ENCODE measurements at places on chromosomes 13 and 19.

- DNase-seq = no peak
Measured at GRCh38 chr13:32880636-32881035, 135.6 kb upstream of the KL start.

DNA sequence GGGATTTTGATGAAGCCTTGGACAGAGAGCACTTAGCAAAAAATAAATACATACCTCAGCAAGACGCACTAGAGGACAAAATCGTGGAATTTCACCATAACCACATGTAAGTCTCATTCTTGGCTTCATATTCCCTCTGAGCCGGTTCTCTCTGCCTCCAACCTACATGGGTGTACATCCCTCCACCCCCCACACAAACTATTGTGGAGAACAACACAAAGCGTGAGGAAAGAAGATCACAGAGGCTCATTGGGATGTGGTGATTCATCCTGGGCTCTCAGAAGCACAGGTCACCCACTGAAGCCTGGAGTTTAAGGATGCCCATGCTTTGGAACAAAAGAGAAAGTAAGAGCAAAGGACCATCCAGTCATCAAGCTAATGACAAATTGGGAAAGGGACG, 192.2 kb downstream of the STK24 start:
- DNase-seq = no peak

- no peak for DNase-seq
Measured at GRCh38 chr19:45164577-45165335, 4.0 kb upstream of the NKPD1 start.

GRCh38 chr13:58782736-58783135, 1151.2 kb downstream of the PCDH17 start:
- no peak for DNase-seq

GRCh38 chr19:54114340-54115108, 933 bp downstream of the TFPT start:
- no peak for DNase-seq

DNA sequence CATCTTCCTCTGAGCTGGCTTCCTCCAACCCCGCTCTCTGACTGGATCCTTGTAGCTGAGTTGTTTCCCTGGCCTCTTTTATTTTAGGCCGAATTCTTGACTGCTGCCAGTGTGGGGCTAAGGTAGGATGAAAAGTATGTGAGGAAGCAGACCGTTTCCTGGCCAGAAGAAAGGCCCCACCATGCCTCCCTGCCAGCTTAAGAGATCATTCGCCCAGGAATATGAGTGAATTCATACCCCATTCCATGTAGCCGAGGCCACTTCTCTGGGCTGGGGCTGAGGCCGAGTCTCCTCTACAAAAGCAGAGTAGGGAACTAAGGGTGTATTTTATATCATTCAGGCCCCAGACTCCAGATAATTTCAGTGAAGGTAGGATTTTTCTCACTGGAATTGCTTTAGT, 32.3 kb downstream of the NFIX start:
- no peak for DNase-seq

DNA sequence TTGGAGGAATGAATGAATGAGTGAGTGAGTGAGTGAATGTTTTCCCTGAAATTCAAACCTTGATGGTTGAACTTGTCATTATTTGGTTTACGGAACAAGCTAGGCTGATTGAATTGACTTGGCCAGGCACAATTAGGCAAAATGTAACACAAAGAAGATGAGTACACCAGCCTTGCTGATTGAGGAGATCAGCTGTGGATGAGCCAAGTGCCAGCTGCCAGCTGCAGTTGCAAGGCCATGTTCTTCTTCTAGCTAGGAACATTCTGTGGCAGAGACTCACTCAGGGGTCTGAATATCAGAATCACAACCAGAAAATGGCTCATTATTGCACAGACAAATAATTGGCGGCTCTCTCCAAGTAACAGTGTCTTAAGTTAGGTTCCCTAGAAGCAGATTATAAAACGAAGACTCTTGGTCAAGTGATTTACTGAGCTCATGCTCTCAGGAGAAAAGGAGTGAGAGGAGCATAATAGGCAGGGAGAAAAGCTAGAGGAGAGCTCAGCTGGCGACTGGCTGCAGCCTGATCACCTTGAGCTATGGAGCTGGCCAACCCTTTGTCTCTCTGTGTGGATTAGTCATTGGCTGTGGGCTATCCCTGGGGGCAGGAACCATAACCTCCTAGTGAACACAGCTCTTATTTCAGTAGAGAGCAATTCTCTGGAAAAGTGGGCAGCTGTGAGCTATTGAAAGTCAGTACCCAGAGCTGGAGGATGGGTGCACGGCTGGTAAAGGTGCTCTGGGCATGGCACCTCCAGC, 225.3 kb upstream of the SERP2 start:
- DNase-seq = no peak

DNA sequence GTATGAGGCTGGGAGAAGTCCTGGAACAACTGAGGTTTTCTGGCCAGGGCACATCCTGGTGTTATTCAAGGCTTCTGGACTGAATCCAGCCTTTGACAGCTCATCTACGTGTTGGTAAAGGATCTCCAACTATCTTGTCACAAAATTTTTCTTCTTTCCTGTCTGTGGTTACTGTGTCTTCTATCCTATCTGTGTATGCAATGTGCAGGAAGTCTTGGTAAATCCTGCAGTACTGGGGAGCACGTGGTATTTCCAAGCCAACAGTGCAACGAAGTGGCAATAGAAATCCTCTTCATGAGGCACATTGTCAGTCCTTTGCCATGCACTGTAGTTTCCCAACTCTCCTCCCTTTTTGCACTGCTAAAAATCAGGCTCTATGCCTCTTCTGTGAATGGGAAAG, 86.7 kb downstream of the ZNF100 start:
- DNase-seq = no peak

DNA sequence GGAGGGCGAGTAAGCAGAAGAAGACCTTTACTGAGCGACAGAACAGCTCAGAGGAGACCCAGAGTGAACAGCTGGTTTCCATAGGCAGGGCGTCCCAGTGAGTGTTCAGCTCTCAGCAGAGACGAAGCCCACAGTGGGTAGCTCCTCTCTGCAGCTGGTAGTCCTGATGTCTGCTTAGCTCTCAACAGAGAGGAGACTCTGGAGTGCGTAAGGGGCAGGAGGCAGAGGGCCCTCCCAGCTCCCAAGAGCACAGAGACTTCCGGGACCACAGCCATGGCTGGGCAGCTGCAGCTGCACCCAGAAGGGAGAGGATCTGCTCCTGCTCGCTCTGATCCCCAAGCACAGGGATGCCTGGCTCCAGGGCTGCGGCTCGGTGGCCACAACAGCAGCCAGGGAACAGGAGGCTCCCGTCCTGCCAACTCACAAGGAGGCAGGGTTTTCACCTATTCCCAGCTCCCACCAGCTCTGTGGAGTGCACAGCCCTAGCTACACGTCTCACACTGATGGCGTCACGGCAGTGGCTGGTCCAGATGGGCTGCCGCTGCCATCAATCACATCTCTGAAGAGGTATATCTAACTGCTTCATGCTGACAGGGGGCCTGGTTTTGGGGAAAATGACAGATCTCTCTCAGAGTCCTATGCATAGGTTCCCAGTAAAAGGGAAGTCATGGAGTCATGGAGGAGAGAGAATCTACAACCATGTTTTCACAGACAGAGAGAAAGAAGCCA, 2660.1 kb upstream of the PCDH20 start:
- DNase-seq = no peak

DNA sequence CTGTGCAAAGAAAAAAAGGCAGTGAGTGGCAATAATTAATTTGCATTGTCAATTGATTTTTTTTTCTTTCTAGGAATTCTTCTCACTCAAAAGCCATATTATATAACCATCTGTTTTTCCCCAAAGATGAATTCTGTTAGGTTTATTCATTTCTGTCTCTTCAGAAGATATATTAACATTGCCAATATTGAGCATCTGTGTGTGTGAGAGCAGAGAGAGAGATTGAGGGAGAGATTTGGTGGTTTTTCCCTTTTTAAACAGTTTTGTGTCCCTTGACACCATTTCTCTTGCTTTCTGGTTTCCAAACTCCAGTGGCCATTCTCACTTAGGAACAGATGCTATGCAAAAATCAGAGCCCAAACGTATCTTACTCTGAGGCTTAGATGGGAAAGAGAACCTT, 112.5 kb downstream of the LACC1 start:
- no peak for DNase-seq

- no peak for DNase-seq
Measured at GRCh38 chr19:13057744-13058143, 44.9 kb downstream of the LYL1 start.

DNA sequence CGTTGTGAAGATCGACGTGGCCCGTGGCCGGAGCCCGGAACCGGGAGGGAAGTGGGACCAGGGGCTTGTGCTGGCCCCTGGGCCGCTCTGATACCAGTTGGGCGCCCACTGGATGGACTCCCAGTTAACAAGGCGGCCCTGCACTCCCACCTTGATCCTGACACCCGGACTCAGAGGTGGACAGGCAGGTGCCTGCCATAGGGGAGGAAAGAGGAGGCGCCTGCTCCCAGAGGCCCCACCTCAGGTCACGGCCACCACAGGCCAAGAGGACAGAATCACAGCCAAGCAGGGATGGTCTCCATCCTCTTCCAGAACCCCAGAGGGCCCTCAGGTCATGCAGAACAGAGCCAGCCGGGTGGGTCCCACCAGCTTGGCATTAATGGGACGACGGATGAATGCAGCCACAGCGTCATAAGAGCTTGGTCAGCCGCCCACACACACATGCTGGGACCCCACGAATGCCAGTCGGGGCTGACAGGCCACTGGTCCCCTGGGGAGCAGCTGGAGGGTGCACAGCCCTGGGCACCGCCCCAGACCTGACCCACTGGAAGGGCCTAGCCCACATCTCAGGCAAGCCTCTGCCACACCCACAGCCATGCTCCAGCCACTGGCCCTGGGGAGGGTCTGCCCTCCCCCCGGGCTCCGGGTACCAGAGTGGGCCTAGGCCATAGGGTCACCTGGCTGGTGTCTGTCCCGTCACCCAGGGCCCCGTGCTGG, 9.6 kb upstream of the KLF16 start:
- DNase-seq = no peak

DNA sequence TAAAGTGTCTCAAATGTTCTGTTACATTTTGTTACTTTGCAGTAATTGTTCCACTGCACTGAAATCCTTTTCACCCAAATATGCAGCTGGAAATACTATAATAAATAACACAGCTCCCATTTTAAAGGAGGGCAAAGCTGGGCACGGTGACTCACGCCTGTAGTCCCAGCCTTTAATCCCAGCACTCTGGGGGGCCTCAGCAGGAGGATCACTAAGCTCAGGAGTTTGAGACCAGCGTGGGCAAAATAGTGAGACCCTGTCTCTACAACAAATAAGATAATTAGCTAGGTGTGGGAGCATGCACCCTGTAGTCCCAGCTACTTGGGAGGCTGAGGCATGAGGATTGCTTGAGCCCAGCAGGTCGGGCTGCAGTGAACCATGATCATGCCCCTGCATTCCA, 7.5 kb upstream of the UBAC2 start:
- no peak for DNase-seq

DNA sequence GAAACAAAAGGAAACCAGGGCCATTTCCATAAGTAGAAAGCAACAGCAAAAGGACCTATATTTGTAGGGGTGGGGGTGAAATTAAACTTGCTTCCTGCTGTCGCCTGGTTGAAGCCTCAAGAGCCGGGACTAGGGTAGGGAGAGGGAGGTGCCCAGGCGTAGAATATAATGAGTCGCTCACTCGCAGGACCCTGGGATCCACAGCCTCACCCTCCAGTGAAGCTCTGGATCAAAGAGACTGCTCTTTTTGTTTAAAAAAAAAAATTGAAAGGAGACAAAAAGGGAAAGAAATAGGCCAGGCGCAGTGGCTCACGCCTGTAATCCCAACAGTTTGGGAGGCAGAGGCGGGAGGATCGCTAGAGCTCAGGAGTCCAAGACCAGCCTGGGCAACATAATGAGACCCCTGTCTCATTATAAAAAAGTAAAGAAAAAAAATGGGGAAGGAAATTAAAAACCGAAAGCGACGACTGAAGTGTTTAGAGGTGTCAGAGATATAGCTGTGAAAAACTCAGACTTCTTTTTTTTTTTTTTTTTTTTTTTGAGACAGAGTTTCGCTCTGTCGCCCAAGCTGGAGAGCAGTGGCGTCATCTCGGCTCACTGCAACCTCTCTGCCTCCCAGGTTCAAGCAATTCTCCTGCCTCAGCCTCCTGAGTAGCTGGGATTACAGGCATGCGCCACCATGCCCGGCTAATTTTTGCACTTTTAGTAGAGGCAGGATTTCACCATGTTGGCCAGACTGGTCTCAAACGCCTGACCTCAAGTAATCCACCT, 10.9 kb upstream of the ADGRE5 start:
- DNase-seq = no peak

DNA sequence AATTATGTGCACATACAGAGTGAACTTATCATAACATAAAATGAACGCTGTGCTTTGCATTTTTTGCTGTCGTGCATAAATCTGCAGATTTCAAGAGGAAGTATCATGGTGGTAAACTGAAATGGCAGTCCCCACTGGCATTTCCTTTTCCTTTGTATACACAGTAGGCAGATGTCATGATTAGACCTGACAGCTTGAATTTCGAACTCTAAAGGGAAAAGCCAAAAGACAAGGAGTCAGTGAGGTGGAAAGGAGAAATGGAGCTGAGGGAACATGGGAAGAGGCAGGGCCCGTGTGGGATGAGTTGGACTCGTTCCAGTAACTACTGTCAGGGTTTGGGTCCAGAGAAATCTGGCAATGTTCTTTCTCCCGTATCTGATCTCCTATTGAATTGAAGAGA, 454.1 kb upstream of the SGCG start:
- DNase-seq = no peak

GRCh38 chr19:44723952-44724319, 24.6 kb upstream of the BCL3 start:
- peak; percentile 78 for DNase-seq

- no peak for DNase-seq
Measured at GRCh38 chr13:112893570-112894422, 75.2 kb upstream of the MCF2L start.

DNA sequence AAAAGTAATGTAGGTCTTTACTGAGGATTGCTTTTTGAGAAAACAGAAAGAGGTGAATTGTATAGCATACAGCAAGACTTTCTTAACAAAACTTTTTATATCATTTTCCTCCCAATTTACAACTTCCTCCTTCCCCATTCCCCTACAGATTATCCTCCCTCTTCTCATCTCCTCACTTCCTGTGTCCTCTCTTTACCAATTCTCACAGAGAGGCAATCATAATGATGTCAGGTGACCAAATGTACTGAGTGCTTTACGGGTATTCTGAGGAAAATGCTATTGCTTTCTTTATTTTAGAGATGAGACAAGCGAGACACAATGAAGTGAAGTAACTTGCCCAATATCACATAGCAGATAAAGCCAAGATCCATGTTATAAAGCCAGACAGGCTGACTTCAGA, 1.7 kb upstream of the MTMR6 start:
- no peak for DNase-seq

- DNase-seq = no peak
Measured at GRCh38 chr19:5826531-5827341, 12.8 kb downstream of the FUT6 start.

DNA sequence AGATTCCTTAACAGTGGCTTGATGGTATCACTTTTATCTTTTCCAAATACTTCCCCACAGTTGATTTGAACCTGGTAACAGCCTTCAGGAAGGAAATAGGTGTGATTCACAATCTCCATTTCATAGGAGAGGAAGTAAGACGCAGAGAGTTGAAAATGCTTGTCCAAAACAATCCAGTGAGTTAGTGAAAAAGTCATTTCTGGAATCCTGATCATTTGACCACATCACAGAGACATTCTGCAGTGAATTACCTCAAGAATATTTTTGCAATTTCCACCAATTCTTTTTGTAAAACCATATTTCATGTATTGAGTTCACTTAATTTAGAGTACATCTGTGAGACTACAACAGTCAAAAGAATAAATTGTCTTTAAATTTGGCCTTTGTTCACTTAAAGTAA, 292.8 kb downstream of the DCLK1 start:
- no peak for DNase-seq

GRCh38 chr19:13622766-13623715, 116.8 kb upstream of the CACNA1A start:
- DNase-seq = no peak
